Activated naive CD4-positive, alpha-beta T cell treated with Interleukin-2 at 50 U/mL for 16 hours (primary cell): ENCODE measurements at places on chromosomes 6 and 20.

DNA sequence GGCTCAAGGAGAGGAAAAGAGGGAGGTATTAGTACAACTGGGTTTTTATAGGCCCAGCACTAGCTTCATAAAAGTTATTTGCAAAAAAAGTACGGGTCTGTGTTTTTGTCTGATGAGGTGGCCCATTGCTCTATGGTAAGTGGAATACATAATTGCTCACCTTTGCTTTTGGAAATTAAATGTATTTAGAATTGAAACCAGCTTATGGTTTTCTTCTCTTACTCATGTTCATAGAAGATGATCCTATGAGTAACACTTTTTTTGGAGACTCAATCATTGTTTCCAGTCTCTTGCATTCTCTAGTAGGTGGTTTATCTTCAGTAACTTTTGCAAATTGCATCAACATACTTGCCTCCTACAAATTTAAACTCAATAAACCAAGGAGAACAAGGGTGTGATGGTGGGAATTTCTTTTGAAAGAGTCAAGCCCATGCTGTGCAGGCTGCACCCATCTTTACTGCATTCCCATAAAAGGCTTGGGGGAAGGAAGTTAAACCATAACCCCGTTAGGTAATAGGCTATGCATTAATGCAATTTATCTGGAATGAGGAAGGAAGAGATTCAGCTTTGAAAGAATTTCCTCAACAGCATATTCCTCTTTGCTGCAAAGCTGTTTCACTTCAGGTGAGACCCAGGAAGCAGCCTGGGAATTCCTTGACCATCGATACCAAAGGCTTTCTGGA, 48.5 kb upstream of the EDN1 start:
- DNase-seq: no peak

DNA sequence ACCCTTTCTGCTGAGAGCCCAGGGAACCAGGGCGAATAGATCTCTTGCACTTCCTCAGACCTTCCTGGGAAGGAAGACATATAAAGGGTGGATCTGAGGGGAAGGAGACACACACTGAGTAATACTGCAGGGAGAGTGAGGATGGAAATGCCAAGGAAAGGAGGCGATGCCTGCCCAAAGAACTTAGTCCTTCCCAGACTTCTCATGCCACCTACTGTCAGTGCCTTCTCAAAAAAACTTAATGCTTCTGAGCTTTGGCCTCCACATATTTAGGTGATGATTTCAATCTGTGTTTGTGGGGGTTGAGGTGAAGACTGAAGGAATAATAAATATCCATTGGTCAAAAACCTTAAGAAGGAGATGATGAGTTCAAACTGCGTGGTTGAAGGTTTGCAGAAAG, 9.7 kb downstream of the BTN3A1 start:
- DNase-seq: no peak

GRCh38 chr6:90338409-90338808, 41.8 kb upstream of the BACH2 start:
- no peak for DNase-seq

GRCh38 chr20:5181492-5181891, 54.7 kb downstream of the CDS2 start:
- no peak for DNase-seq

DNA sequence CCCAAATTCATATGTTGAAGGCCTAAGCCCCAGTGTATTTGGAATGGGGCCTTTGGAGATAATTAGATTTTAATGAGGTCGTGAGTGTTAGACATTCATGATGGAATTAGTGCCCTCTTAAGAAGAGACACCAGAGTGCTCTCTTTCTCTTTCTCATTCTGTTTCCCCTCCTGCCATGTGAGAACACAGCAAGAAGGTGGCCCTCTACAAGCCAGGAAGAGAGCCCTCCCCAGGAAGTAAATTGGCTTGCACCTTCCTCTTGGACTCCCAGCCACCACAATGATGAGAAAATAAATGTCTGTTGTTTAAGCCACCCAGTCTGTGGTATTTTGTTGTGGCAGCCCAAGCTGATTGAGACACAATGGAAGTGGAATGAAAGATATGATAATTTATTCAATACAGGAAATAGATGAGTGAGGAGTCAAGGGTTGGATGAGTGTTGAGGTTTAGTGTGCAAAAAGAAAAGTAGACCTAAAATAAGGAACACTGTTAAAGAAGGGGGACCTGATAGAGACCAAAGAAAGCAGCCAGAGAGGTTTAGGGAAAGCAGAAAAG, 25.9 kb upstream of the ATXN1 start:
- no peak for DNase-seq

DNA sequence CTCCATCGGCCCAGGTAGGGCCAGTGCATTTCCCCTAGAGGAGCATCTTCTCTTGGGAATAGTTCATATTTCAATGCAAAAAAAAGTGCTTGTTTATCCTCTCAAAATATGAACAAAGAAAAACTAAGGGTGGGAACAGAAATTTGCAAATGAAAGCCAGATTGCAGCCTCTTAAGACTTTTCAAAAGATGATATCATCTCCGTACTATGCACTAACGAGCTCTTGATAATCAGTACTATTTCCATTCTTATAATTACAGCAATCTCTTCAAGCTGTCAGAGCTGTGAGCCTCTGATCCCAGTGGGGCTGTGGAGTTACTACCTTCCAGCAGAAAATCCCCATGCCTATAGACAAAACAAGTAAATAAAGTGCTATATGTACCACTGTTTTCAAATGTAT, 77.1 kb downstream of the SOD2 start:
- DNase-seq: no peak
